ENCODE measurements at places on chromosomes 7 and 10.

DNA sequence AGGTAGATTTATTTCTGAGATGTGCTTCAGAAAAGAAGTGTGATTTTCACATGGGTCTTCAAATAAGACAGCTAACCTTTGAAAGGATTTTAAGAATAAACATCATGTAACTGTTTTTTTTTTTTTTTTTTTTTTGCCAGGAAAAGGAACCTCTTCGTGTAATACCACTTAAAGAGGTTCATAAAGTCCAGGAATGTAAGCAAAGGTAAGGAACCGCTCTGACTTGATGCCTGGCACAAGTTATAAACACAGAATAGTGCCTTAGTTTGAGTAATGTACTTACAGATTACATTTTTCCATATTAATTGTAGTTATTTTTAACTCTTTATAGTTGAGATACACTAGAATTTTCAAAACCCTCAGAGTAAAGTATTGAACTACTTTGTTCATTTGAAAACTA is 30.4 kb upstream of the ARMS2 start:
- DNase-seq: no peak

DNA sequence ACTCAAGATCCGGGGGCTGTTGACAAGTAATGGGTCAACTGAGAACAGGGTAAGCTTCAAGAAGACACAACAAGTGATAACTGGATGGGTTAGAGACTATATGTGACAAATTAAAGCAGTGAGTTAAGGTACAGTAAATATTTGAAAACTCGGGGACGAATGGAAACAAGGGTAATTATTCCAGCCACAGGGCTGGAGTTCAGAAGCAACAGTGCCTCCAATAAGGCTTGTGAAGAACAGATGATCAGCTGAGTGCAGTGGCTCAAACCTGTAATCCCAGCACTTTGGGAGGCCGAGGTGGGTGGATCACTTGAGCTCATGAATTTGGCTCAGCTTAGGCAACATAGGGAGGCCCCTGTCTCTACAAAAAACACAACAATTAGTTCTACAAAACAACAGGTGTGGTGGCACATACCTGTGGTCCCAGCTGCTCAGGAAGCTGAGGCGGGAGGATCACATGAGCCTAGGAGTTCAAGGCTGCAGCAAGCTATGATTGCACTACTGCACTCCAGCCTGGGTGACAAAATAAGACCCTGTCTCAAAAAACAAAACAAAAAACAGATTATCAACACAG is 20.5 kb upstream of the DLD start:
- DNase-seq: no peak

DNA sequence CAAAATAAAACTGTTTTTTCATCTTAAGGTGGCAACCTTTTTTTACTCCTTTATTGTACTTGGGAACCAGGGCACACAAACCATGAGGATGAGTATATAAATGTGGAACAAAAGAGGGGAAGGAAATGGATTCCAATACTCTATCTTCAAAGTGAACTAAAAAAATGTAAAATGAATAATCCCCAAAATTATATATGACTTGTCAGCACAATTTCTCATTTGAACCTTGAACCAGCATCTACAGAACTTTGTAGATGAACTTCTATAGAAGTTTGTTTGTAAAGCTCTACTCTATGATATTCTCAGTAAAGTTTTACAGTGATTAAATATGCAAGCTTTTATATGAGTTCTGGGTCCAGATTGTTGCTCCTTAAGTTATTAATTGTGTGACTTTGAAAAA is 218.2 kb upstream of the ETV1 start:
- DNase-seq: no peak

DNA sequence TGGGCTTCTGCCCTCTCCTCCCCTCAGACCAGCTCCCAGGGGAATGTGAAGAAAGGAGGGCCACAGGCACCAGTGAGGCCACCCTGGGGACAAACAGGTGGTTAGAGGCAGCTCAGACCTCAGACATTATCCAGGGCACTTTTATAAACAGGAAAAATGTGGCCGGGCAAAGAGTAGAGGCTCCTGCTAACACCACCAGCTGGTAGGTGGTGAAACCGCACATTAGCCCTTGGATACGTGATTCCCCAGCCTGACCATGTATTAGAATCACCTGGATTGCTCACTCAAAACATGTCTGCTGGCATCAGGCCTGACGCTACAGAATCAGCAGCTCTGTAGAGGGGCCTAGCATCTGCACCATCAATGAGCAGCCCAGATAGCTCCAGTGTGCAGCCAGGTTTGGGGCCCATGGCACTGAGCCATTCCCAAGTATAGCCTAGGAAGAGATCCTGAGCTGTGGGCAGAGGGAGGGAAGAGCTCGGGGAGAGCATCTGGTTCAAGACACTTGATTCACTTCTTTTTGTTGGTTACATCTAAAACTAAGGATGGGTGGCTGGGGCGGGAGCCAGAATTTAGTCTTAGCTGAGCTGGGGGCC is 37.1 kb downstream of the GPR26 start:
- no peak for DNase-seq

- no peak for DNase-seq
Measured at GRCh38 chr7:111364413-111364812, 197.9 kb downstream of the IMMP2L start.

DNA sequence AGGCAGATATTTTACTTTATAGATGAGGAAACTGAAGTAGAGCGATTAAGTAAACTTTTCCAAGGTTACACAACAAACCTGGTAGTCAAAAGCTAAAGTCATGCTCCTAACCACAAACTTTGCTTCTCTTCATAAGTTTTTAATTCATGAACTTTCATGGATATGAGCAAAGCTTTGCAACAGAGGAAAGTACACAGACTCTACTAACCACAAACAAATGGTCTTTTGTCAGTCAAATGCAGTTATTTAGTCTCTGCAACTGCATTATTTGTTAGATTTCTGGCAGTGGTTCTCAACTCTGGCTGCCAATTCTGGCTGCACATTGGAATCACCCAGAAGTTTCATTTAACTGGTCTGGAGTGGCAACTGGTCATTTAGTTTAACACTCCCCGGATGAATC is 140.6 kb upstream of the TMEM168 start:
- DNase-seq: no peak

GRCh38 chr10:2023687-2024086 is 286.4 kb upstream of the ADARB2 start:
- no peak for DNase-seq

GRCh38 chr10:3803927-3804741 is 19.1 kb upstream of the KLF6 start:
- no peak for DNase-seq

DNA sequence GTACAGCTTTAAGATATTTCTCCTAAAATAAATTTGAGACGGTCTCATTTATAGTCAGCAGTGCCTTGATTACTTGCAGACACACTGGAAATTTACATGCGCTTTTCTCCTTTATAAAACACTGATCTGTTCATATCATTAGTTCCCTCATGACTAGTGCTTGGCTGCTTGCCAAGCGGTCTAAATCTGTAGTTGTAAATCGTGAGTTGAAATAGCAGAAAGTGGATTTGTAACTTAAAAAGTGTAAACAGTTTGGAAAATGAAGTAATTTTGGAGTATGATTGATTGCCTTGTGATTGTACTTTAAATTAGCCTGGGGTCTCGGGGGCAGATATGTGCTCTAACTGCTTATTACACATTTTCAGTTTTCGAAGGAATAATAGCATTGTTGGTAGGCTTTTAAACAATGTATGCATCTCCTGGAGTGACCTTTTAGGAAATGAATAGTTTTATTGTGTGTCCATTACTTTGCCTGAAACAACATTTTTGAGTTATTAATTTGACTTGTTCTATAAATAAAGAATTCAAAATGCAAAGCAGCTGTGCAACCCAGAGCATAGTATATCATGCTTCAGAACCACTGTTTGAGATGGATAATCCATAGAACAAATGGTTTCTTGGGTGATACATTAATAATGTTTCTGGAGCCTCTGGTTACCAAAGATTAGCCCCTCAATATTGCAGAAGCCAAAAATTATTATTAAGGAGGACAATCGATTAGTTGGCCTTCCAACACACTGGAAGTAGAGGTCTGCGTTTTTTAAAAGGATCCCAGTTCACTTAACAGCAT is 73.3 kb downstream of the ARID5B start:
- DNase-seq: no peak

- DNase-seq: no peak
Measured at GRCh38 chr7:90769036-90769435, 172.9 kb downstream of the CDK14 start.
